SK-N-DZ (cell line): ENCODE measurements at places on chromosomes 5 and 9.

GRCh38 chr9:130935648-130936271 is 3.3 kb downstream of the FIBCD1 start:
- no peak for DNase-seq

- no peak for DNase-seq
Measured at GRCh38 chr5:118336468-118336867, 651.9 kb downstream of the DTWD2 start.

- DNase-seq: no peak
Measured at GRCh38 chr5:135454946-135455345, 2.8 kb upstream of the TIFAB start.

DNA sequence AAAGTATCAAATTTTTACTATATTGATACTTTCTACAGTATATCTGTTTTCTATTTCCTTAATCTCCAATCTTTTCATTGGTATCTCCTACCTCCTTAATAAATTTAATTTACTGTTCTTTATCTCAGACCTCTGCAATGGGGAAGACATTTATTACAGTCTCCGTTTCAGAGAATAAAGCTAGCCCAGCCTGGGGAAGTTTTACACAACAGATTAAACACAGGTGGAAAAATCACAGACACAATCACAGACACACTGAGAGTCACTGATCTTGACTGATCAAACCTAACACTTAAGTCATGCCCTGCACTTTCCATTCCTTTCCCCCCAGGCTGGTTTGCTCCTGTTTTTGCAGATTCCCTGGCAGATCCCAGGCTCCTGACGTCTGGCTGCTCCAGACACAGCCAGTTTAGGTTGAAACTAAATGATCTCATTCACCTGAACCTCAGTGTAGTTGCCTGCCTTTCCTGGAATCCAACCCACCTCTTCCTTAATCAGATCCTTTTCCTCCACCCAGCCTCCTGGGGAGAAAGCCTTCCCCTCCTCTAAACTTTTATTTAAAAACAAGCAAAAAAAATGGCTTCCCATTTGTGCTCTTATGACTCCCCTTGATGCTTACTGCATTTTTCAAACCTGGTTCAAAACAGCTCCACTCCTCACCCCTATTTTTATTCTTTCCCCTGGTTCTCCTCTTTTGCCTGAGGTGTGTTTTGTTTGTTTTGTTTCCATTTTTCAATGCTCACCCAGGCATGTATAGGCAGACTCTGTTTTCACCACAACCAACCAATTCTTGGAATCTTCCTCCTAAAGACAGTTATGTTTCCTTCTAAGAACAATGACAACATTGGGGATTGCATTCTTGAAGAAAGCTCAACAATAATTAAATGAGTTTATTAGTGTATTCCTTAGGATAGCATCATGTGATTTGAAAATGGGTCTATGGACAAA is 29.5 kb upstream of the OSMR start:
- DNase-seq: peak; percentile 42

- no peak for DNase-seq
Measured at GRCh38 chr5:1018596-1018995, 10.0 kb downstream of the NKD2 start.

GRCh38 chr5:424301-425110 is 18.5 kb upstream of the EXOC3 start:
- DNase-seq: no peak

DNA sequence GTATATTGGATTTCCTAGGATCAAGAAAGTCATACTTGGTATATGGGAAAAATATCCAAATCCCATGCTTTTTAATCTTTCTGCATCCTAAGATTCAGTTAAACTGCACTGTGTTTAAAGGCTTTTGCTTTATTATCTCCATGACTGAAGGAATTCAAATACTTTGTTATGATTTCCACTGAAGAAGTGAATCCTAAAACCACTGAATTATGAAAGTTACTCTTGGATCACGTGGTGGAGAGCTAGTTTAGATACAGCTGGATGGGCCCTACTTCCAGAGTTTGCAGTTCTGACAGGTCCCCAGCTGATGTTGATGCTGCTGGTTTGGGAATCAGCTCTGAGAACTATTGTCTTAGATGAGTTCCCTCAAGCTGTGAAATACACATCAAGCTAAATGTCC is 5.0 kb downstream of the DAB2 start:
- DNase-seq: no peak

GRCh38 chr5:138824516-138824915 is 50.6 kb downstream of the LRRTM2 start:
- DNase-seq: no peak

- no peak for DNase-seq
Measured at GRCh38 chr9:134433909-134434882, 107.9 kb downstream of the RXRA start.

- no peak for DNase-seq
Measured at GRCh38 chr9:108047264-108047663, 557.7 kb upstream of the KLF4 start.

- DNase-seq: no peak
Measured at GRCh38 chr5:62631909-62632580, 53.4 kb downstream of the LRRC70 start.

- DNase-seq: no peak
Measured at GRCh38 chr5:123605822-123606221, 93.8 kb downstream of the CSNK1G3 start.

DNA sequence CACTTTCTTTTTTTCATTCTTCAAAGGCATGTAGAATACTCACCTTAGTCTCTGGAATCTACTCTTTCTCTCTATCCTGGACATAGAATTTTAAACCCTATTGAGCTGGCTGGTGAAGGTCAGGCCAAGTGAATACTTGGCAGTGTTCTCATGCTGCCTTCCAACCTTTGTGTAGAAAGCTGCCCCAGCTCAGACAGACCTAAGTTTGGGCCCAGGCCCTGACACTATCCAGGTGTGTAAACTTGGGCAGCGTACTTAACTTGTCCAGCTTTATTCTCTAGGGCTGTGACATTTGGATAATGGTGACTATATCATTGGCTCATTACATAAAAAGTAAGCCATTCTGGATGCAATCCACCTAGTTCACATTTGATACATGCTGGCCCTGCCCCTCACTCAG is 298.3 kb downstream of the IRX1 start:
- no peak for DNase-seq

GRCh38 chr9:106503759-106504158 is 359.2 kb upstream of the ZNF462 start:
- no peak for DNase-seq

GRCh38 chr5:110201791-110202190 is 512.1 kb downstream of the MAN2A1 start:
- DNase-seq: no peak

GRCh38 chr9:135221951-135222631 is 134.6 kb downstream of the OLFM1 start:
- DNase-seq: peak; percentile 26

- no peak for DNase-seq
Measured at GRCh38 chr5:54545796-54546195, 28.2 kb downstream of the SNX18 start.

- DNase-seq: no peak
Measured at GRCh38 chr5:102295534-102296177, 428 bp downstream of the SLCO4C1 start.

DNA sequence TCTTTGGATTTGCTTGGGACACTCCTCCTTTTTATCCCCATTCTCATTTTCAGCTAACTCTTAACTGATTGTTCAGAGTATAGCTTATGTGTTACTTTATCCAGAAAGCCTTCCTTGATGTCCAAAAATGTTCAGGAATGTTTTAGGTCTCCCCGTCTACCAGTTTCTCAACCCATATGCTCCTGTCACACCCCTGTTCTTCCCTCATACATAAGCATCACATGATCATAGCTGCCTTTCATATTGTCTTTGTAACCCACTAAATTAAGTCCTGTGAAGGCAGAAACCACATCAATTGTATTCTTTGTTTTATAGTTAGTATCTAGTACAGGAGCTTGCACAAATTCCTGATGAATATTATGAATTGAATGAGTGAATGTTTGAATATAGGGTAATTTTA is 321.9 kb upstream of the ACTBL2 start:
- DNase-seq: no peak

DNA sequence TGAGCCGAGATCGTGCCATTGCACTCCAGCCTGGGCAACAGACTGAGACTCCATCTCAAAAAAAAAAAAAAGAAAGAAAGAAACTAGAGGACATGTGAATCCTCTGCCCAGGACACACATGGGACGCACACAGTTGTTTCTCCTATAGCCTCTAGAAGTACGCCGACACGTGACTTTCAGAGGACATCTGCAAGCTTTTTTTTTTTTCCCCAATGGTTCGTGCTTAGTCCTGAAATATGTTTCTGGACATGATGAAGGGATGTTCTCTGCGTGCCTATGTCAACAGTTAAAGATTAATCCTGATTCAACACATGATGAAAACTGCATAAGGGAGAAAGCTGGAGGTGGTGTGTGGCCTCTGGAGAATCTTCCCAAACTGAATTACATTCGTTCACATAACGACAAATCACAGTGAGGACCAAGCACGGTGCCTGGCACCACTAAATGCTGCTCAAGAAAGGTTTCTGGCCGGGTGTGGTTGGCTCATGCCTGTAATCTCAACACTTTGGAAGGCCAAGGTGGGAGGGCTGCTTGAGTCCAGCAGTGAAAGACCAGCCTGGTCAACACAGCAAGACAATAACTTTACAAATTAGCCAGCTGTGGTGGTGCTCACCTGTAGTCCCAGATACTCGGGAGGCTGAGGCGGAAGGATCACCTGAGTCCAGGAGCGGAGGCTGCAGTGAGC is 9.8 kb downstream of the COL23A1 start:
- no peak for DNase-seq

- no peak for DNase-seq
Measured at GRCh38 chr5:164941132-164941531, 1435.7 kb downstream of the MAT2B start.

GRCh38 chr5:162654661-162655405 is 587.3 kb downstream of the GABRG2 start:
- DNase-seq: no peak

DNA sequence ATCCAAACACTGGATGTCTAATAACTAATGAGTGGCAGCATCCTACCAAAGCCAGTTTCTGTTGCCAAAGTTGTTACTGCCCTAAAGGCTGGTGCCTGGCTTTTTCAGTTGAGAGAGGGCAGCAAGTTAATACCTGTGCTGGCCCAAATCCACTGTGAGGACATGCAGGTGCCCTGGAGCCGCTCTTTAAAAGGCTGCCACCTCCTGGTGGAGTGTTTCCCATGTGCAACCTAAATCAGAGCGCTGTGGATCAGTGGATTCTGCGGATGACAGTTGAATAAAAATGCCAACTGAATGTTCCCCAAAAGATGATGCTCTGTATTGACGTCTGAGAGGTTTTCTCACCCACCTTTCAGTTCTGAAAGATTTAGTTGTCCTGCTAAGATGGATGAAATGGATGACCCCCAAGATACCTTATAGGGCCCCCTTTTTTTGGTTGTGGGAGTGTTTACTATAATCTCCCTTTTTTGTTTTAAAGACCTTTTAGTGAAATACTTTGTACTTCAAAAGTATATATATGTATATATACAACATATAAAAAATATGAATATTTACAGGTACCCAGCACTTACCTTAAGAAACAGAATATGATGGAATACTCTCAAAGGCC is 146.4 kb downstream of the EGFLAM start:
- no peak for DNase-seq

DNA sequence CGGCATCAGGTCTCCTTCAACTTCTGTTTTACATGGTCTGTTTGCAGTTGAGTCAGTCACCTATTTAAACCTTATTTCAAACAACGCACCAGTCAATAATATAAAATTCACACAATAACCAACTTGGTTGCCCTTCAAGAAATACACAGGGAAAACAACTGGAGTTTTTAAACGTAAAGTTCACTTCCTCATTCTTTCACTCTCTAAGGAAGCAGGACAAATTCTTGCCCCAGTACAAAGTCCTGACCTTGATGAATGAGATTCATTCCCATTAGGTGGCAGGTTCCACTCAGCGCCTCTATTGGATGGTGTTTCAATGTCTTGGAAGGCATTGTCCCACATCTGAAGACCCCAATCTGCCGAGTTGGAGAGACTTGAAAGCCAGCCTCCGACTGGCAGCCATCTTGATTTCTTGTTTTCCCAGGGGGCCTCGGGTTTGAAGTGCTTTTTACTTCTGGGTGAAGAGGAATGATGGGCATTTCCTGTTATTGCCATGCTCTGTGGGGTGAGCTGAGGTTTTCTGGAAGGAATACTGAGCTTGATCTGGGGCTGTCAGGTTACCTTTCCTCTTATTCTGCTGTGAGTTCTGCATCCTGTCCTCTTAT is 105.0 kb downstream of the ACER2 start:
- no peak for DNase-seq

DNA sequence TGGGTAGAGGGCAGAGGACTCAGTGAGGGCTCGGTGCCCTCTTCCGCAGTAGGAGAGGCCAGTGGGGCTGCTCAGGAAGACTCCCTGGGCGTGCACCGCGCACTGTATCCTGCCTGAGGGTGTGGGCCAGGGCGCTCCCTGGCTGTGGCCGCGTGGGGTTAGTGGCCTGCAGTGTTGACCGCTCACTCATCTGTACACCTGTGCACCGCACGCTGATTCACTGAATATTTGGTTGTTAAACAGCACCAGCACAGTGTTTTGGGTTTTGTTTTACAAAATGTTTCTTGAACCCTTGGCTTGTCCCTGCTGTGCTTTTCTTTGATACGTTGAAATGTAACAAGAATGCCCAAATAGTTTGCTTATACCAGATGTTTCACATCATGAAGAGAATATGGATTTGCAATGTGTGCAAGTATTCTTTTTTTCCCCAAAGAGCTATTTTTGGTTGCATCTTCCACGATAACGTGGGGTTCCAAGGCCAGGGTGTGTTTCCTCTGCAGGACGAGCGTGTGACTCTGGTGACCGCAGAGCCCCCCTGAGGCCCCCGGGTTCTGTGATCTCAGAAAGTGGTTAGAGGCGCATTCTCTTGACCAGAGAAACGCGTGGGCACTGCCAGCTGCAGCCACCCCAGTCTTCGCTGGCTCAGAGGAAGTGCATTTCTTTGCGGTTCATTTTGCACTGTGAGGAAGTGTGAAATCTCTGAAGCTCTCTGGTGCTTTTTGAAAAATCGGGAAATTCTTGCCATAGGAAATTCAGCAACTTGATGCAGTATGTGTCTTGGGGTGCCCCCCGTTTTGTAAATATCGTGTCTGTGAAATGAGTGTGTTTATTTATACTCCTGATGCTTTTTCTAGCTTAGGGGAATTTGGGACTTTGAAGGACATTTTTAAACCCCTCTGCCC is 46.9 kb downstream of the AHRR start:
- DNase-seq: no peak

DNA sequence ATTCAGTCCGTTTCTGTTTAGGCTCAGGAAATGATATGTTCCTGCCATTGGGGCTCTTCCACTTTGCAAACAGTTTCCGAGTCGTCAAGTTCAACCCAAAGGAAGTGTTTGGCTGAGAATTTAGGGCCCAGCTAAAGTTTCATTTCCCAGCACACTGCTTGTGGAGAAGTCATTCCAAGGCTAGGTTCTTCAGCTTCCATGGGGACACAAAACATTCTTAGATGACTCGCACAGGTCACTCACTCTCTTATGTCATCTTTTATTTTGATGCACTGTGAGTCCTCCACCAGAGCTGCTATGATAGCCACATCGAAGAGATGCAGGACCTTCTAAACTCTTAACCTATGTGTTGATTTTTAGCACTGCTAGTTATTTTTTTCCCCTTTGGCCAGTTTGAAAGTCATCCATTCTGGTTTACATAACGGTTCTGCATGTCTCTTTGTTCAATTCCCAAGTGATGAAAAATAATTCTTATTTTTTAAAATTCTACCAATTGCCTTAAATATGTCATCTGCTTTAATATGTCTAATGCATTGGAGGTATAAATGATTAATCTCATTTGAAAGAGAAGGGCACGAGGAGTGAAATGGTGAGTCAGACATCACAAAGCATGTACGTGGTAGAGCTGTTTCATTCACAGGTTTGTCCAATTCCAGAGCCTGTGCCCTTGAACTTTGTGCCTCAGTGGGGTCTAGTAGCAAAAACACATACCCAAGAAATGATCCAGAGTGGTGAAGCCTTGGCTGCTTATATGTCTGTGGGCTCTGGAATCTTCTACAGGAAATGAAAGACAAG is 84.3 kb downstream of the ZNF462 start:
- no peak for DNase-seq
